ENCODE measurements at places on chromosomes 13 and 19.

GRCh38 chr19:50703915-50704796 lies 15.4 kb downstream of the SHANK1 start:
- H3K36me3 ChIP-seq = no peaks in the 10 kb centered on the region
- H3K27ac ChIP-seq = no peak overlapping the region
- no peak overlapping the region for H3K4me3 ChIP-seq
- ATAC-seq = no peak
- H3K27me3 ChIP-seq = peaks cover 85% of the 10 kb centered on the region
- no peaks in the 10 kb centered on the region for H3K4me1 ChIP-seq

DNA sequence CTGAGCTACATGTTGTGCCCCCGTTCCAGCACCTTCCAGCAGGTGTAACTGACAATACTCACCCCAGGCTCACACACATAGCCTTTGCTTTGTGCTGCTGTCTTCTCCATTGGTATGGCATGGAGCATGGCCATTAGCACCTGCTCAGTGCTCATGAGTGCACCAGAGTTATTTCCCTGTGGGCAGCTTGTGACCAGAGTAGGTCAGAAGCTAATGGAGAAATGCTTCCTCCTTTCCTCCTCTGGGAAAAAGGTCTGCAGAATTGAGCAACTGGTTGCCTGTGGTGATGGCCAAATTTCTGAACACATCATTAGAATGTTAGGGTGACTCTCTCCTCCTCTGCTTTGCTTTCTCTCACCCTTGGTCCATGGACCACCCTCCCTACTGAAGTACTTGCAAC lies 344.5 kb upstream of the TMTC4 start:
- no peaks in the 10 kb centered on the region for H3K36me3 ChIP-seq
- no peak for ATAC-seq
- H3K27me3 ChIP-seq = peaks cover 27% of the 10 kb centered on the region
- H3K4me3 ChIP-seq = no peak overlapping the region

GRCh38 chr19:38549061-38549460 lies 68.7 kb downstream of the MAP4K1 start:
- ATAC-seq = no peak
- H3K4me1 ChIP-seq = peaks cover 10% of the 10 kb centered on the region
- peaks cover 26% of the 10 kb centered on the region for H3K27me3 ChIP-seq
- no peak overlapping the region for H3K4me3 ChIP-seq
- no peaks in the 10 kb centered on the region for H3K36me3 ChIP-seq
- H3K27ac ChIP-seq = no peak overlapping the region

GRCh38 chr19:15368798-15369593 lies 10.6 kb downstream of the AKAP8 start:
- H3K4me3 ChIP-seq = no peak overlapping the region
- no peak overlapping the region for H3K27ac ChIP-seq
- no peaks in the 10 kb centered on the region for H3K4me1 ChIP-seq
- H3K27me3 ChIP-seq = no peaks in the 10 kb centered on the region

DNA sequence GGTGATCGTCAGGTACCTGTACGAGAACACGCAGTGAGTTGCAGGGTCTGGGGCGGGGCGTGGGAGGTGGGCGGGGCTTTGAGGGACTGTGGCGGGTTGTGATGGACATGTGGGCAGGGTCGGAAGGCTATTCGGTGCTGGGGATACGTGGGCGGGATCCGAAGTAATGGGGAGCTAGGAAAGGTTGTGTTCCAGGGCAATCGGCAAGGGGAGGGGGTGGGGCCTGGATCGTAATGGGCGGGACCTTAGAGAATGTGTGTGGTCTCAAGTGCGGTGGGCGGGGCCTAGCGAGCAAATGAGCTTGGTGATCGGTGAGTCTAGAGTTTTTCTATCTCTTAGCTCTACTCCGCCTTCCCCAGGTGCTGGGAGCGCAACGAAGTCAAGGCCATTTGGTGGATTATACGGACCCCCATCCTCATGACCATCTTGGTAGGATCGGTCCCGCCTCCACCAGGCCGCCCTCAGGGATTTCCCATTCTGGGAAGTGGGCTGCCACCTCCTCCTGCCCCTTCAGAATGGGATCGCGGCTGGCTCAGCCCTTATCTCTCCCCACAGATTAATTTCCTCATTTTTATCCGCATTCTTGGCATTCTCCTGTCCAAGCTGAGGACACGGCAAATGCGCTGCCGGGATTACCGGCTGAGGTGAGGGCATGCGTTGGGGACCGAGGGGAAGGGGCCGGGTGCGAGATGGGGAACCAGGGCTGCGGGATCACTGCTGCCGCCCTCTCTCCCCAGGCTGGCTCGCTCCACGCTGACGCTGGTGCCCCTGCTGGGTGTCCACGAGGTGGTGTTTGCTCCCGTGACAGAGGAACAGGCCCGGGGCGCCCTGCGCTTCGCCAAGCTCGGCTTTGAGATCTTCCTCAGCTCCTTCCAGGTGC lies 9.6 kb downstream of the GIPR start:
- H3K27me3 ChIP-seq = peaks cover 76% of the 10 kb centered on the region
- no peaks in the 10 kb centered on the region for H3K36me3 ChIP-seq

- H3K36me3 ChIP-seq = peaks cover 83% of the 10 kb centered on the region
- H3K27me3 ChIP-seq = no peaks in the 10 kb centered on the region
- H3K27ac ChIP-seq = no peak overlapping the region
- H3K4me1 ChIP-seq = no peaks in the 10 kb centered on the region
- H3K4me3 ChIP-seq = no peak overlapping the region
Measured at GRCh38 chr13:113638173-113638746, 19.7 kb downstream of the ATP4B start.

DNA sequence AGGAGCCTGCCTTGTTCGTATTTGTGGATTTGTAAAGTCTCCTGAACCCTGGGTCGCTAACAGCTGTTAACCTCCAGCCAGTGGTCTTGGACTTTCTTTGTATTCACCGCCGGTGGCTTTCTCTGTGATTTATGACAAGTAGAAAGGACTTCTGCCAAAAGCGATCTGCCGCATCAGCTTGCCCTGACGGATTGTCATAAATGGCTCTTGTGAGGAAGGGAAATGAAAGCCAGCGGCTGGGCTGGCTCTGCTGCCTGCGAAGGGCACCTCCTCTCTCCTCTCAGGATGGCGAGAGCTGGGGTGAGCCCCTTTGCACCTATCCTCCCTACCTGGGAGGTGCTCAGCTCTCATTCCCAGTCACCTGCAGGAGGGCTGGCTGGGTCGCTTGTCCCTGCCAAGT lies 25.6 kb downstream of the DHRS12 start:
- no peaks in the 10 kb centered on the region for H3K27me3 ChIP-seq
- no peak for ATAC-seq
- no peak overlapping the region for H3K4me3 ChIP-seq
- peaks cover 19% of the 10 kb centered on the region for H3K36me3 ChIP-seq

GRCh38 chr19:10797541-10798256 lies 38.3 kb downstream of the TMED1 start:
- H3K4me1 ChIP-seq = peaks cover 11% of the 10 kb centered on the region
- H3K27ac ChIP-seq = no peak overlapping the region
- H3K27me3 ChIP-seq = no peaks in the 10 kb centered on the region
- no peak for ATAC-seq

DNA sequence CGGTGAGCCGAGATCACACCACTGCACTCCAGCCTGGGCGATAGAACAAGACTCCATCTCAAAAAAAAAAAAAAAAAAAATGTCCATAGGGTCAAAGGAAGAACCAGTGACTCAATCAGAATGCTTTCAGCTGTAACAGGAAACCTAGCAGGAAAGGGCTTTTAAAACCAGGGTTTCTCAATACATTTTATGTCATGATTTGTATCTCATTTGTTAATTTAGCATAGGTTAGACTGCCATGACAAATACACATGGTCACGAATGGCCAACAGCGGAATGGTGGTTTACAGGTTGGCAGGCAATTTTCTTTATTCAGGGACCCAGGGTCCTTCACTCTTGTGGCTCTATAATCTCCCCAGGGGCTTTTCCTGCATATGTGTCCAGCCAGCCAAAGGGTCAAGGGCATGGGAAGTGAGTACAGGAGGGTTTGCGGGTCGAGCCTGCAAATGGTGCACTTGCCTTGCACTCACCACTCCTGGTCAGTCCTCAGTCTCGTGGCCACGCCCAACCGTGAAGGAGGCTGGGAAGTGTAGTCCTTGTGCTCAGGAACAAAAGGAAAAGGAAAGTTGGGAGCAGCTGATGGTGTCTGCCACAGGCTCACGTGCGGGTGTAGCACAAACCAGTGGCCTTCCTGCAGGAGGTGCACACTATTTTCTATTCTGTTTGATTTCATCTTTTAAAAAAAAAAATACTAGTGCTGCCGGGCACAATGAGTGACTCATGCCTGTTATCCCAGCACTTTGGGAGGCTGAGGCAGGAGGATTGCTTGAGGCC lies 14.8 kb downstream of the DHX34 start:
- peaks cover 98% of the 10 kb centered on the region for H3K36me3 ChIP-seq
- ATAC-seq = no peak
- no peaks in the 10 kb centered on the region for H3K27me3 ChIP-seq
- no peaks in the 10 kb centered on the region for H3K4me1 ChIP-seq
- no peak overlapping the region for H3K27ac ChIP-seq
- H3K4me3 ChIP-seq = no peak overlapping the region

- H3K27ac ChIP-seq = no peak overlapping the region
- no peaks in the 10 kb centered on the region for H3K4me1 ChIP-seq
- no peaks in the 10 kb centered on the region for H3K27me3 ChIP-seq
- no peaks in the 10 kb centered on the region for H3K36me3 ChIP-seq
- H3K4me3 ChIP-seq = no peak overlapping the region
Measured at GRCh38 chr13:21889651-21890050, 218.8 kb downstream of the FGF9 start.

DNA sequence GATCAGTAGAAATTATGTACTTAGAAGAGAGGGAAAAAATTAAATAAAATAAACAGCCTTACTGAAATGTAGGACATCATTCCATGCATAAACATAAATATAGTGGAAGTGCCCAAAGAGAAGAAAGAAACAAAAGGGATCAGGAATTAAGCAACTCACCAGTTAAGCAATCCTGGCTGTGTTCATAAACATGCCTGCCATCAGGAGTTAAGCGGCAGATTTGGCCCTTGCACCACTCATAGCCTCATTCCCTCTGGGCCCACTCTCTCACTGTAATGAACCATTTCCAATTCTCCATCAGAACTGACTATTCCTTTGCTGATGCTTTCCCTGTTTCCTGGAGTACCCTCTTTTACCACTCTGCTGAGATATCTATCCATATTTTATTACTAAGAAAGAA lies 281.4 kb downstream of the LHFPL6 start:
- H3K36me3 ChIP-seq = no peaks in the 10 kb centered on the region
- H3K27me3 ChIP-seq = no peaks in the 10 kb centered on the region
- H3K4me3 ChIP-seq = no peak overlapping the region

DNA sequence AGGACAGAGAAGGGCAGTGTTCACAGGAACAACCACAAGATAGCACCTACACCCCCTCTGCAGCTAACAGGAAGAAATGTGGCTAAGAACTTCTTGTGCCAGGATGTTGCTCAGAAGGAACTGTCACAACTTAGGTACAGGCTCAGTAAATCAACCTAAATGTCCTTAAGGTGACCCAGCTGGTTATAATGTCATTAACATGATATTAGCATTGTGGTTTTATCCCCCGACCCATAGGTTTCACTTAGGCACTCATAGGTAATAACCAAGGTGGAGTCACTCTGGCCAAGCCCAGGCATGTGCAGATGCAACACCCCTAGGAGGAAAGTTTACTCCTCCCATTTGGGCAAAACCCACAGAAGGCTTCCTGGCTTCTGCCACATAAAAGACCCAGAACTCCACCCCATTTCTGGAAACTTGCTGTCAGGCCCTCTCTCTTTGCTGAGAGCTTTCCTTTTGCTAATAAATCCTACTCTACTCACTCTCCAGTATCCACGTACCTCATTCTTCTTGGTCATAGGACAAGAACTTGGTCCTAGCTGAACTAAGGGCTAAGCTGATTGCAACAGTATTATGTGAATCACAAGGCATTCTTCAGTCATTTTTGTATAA lies 951.3 kb downstream of the SLITRK5 start:
- H3K27ac ChIP-seq = no peak overlapping the region
- peak; percentile 19 for ATAC-seq
- no peaks in the 10 kb centered on the region for H3K36me3 ChIP-seq
- H3K4me1 ChIP-seq = no peaks in the 10 kb centered on the region

- H3K36me3 ChIP-seq = no peaks in the 10 kb centered on the region
- H3K27me3 ChIP-seq = no peaks in the 10 kb centered on the region
- no peak overlapping the region for H3K27ac ChIP-seq
- H3K4me1 ChIP-seq = no peaks in the 10 kb centered on the region
Measured at GRCh38 chr13:100108913-100109507, 20.1 kb downstream of the PCCA start.

GRCh38 chr13:60482012-60482411 lies 85.0 kb downstream of the TDRD3 start:
- H3K4me3 ChIP-seq = no peak overlapping the region
- H3K4me1 ChIP-seq = no peaks in the 10 kb centered on the region
- no peak for ATAC-seq
- no peak overlapping the region for H3K27ac ChIP-seq
- H3K27me3 ChIP-seq = no peaks in the 10 kb centered on the region

GRCh38 chr13:29706923-29707322 lies 111.4 kb upstream of the SLC7A1 start:
- no peak overlapping the region for H3K4me3 ChIP-seq
- no peak for ATAC-seq
- H3K27ac ChIP-seq = no peak overlapping the region
- no peaks in the 10 kb centered on the region for H3K36me3 ChIP-seq
- no peaks in the 10 kb centered on the region for H3K4me1 ChIP-seq
- H3K27me3 ChIP-seq = no peaks in the 10 kb centered on the region

DNA sequence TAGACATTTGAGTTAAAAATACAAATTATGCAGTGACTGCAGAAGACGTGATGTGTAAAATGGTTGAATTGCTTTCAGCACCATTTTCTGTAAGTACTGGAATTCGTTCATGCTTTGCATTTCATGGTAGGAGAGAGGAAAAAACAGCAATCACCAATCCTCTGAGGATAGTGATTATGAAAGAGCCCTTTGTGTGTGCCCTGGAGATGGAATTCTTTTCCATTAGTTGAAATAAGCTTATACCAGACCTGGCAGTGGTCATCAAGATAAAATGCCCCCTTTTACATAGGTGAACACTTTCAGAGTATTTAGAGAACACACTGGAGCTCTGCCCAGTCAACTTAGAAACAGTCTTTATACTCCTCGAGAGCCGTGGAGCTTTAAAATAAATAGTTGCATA lies 1.7 kb downstream of the CNMD start:
- no peaks in the 10 kb centered on the region for H3K4me1 ChIP-seq
- no peak overlapping the region for H3K4me3 ChIP-seq
- no peak overlapping the region for H3K27ac ChIP-seq
- peaks cover 57% of the 10 kb centered on the region for H3K27me3 ChIP-seq
- H3K36me3 ChIP-seq = no peaks in the 10 kb centered on the region

GRCh38 chr13:50629497-50629896 lies 214.0 kb downstream of the DLEU7 start:
- no peak overlapping the region for H3K27ac ChIP-seq
- ATAC-seq = no peak
- H3K4me1 ChIP-seq = no peaks in the 10 kb centered on the region
- H3K4me3 ChIP-seq = no peak overlapping the region
- H3K27me3 ChIP-seq = no peaks in the 10 kb centered on the region
